AG04450 (cell line): ENCODE measurements at places on chromosomes 3 and 15. TPM values are rescaled to one million over a fixed set of nuclear protein-coding genes. Genes with fewer than 3 reads are reported as not detected.
A peak's percentile ranks its signal among the peaks of the same experiment; 100 is the strongest.

DNA sequence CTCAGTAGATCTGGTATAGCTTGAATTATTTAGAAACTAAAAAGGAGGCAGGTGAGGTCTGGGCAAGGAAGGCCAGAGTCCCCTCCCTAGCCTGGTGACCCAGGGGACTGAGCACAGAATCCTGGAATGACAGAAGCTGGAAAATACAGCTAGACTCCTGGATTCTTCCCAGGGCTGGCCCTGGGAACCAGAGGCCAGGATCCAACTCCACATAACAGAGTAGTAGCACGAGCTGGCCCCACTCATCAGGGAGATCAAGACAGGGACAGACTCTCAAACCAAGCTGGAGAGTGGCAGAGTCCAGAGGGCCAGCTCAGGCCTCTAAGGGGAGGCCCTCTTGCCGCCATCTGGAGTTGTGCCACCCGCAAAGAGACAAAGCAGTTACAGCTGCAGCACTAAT is 10.7 kb downstream of the VIPR1 start:
- no peak for DNase-seq

- no peak for DNase-seq
Measured at GRCh38 chr3:11021611-11022011, 29.1 kb downstream of the SLC6A1 start.

DNA sequence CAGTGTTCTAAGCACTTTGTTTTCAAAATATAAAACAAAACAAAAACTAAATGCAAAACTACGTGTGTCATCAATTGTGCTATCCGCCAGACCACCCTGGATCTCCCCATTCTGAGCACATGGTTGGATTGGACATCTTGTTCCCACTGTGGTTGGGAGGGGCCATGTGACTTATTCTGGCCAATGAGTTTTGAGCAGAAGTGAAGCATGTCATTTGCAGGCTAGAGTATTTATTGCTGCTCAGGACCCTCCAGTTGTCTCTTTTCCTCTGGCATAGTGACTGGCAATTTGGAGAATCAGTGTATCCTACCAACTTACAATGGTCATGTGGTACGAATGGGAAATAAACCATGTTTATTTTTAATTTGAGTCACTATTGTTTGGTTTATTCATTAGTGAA is 70.2 kb upstream of the ST8SIA2 start:
- DNase-seq, result no peak

CCDC39 gene
- polyA plus RNA-seq, result not detected in 2 replicates

OIP5 gene
- 2.9 and 3.9 TPM in 2 replicates for polyA plus RNA-seq

GALNT15 gene
- polyA plus RNA-seq, result 23.0 and 27.9 TPM in 2 replicates

DNA sequence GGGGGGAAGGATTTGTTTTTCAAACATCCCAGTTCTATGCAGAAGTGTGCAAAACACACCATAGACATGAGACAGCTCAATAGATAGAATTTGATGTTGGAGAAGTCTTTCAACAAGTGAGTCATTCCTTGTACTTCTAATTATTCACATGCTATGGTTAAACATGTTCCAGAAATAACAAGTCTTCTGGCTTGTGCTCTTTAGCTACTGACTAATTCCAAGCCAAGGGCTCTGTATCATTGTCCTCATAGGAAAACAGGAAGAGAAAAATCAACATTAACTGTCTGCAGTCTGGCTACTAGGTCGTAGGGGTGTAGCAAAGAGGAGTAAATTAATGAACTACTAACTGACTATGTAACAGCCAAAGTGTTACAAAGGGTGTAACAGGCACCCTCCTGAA is 25.8 kb downstream of the LDHAL6B start:
- peak; percentile 56 for DNase-seq

LRTM1 gene
- polyA plus RNA-seq, result not detected in 2 replicates

DNA sequence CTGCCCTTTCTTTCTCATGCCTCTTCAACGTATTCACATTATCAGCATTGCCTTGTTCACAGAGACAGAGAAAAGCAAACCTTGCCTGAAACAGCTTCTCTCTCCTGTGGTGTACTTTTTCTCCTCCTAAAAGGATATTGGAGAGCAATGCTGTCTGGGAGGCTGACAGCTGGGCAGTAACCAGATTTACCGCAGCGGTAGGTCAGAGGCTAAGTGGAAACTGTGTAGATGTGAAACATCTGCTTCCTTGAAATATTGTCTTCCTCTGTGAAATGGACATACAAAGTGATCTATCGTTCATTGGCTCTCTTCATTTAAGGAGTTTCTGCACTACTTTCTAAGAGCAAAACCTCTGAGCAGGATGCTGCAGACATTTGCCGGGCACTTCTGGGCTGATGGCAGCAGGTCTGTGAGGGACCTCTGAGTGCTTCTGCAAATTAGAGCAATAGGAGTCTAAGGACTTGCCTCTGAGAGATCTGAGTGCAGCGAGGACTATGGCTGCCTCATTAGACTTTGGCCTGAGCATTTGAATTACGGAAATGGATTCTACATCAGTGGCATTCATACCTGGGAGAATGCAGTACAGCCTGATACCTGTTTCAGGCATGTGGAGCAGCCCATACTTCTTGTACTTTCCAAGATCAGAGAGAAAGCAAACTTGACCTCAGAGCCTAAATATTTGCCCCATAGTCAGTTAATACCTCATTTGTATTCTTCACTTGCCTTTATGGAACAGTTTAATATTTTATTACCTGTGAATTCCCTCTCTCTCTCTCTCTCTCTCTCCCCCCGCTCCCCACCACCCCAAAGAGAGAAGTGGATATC is 260.5 kb upstream of the TPRG1 start:
- DNase-seq, result no peak

DNA sequence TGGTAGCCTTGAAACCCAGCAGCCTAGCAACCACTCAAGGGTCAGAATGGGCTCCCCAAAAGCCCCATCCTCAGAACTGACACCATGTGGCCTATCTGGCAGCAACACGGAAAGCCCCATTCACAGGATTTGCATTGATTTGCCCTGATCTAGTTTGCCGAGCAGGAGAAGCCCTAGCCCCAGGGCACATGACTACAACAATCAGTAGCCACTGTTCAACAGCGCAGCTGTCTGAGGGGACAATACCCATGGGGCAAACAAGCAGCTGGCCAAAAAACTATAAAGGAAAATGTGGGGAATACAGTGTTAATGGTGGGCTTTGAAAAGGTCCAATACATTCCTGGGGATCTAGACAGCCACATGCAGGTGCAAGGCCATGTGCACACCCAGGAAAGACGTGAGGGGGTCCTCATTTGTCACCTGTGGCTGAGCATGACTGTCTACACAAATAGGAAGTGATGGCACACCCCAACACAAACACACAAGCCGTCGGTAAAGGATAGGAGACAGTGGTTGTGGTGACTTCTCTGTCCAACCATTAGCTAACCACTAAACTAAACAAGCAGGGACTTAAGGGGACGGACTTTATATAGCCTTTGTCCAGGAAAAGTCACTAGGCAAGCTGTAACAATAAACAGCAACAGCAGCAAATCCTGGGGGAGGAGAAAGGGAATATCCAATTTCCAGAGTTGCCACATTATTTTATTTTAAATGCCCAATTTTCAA is 113.7 kb downstream of the LRIG1 start:
- no peak for DNase-seq
